CD4-positive, alpha-beta T cell treated with Interferon gamma for 1 hour (primary cell): ENCODE measurements at places on chromosomes 2 and 18.

GRCh38 chr2:203574824-203575223 lies 39.7 kb upstream of the RAPH1 start:
- no peak for DNase-seq

DNA sequence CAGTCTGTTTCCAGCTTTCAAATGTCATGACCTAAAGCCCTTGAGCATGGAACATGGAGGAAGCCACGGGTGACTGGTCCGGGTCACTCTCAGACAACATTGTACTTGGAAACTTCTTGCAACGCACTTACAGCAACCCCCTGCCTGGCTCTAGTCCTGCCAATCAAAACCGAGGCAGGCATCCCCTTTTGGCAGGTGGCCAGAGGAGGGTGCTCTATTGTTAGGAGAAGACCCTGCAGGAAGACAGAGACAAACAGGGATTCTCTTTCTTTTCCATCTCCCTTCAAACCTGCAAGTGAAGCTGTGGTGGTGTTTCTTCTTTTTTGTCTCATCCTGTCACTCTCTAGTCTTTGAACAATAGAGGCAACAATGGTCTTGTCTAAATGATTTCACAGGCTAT lies 667.2 kb downstream of the ZEB2 start:
- no peak for DNase-seq

- DNase-seq: no peak
Measured at GRCh38 chr2:135607561-135607960, 76.3 kb downstream of the R3HDM1 start.

GRCh38 chr18:69683176-69683575 lies 264.5 kb downstream of the CD226 start:
- no peak for DNase-seq

DNA sequence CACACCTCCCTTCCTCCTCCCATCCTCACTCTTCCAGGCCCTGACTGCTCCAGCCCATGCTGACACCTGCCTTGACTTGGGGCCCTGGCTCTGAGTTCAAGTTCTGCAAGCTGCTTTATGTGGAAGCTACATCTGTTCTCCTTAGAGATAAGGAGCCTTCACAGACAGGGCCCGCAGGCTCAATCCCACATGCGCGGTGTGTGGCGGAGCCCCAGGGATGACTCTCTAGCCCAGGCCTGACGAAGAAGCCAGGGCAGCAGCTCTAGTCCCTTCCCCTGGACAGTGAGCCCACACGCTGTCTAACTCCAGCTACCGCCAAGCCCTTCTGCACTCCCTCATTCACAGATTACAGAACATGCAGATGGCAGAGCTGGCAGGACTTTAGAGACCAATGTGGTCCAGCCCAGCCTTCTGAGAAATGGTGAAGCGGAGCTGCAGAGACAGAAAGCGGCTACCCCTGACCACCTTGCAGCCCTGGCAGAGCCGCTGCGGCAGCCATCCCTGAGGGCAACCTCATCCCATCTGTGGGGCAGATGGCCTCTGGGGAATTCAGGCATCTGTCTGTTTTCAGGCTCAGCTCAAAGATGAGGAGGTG lies 304.3 kb downstream of the CELF4 start:
- DNase-seq: no peak

- DNase-seq: no peak
Measured at GRCh38 chr2:26605195-26605998, 35.8 kb downstream of the CIB4 start.

GRCh38 chr2:54038835-54039234 lies 68.0 kb upstream of the PSME4 start:
- DNase-seq: no peak

DNA sequence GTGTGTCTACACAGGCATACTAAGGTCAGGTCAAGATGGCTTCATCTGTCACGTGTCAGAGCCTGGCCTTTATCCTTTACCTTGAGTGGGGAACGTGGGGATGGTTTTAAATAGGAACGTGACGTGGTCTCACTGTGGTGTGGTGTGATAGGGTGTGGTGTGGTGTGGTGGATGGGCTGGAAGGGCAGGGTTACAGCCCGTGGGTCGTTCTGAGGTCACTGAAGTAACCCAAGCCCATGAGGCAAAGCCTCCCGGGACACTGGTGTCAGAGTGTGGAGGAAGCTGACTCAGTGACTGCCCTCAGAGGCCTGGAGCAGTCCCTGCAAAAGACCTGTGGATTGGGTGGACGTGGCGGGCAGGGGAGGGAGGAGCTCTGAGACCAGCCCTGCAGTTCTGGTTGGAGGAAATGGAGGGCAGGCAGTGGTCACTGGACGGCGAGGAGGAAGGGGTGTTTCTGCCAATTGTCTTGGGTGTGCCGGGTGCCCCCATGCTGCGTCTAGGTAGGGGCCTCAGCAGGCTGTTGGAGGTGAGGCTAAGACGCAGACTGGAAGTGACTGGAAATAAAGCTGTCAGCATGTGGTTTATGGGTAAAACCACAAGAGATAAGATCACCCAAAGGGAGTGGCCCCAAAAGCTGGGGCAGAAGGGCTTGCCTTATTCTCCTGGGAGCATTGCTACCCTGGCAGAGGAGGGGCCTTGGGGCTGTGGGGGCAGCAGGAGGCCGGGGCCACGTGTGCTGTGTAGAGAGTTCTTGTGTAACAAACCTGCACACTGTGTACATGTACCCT lies 84.8 kb downstream of the SH3RF3 start:
- peak; percentile 82 for DNase-seq

DNA sequence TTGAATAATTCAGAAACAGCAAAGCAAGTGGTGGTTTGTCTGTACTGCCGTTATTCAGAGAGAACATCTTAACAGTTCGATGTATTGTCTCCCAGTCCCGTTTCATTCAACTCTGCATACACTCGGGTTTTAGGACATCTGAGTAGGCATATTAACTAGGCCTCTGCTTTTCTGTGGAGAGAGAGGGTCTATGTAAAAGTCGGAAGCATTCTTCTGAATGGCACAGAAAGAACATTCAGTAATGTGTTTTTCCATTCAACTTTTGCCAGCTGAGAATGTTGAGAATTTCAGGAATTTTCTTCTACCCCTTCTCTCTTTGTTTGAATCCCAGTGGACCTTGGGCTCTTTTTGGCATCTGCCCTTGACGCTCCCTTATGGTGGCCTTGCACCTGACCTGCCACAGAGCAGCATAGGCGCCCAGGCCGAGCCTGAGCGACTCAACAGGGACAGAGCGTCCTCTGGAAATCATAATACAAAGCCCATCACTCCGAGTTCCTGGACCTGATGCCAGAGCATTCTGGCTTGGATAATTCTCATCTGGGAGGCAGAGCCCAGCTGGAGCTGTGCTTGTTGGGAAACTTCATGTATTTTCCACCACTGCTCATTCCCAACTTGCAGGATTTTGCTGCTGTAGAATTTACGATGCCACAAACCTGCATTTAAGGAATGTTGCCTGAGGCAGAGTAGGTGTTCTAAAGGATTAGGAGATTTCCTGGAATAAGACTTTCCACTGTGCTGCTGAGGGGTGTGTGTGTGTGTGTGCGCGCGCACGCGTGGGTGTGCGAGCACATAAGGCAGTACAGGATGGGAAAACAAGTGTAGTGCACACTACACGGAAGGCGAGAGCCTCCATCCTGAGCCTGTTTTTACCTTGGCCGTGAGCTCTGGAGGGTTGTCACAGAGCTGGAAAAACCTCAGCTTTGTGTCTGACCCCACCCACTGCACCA lies 77.2 kb upstream of the TXNDC2 start:
- DNase-seq: no peak
